ENCODE measurements at places on chromosomes 5 and 9.

DNA sequence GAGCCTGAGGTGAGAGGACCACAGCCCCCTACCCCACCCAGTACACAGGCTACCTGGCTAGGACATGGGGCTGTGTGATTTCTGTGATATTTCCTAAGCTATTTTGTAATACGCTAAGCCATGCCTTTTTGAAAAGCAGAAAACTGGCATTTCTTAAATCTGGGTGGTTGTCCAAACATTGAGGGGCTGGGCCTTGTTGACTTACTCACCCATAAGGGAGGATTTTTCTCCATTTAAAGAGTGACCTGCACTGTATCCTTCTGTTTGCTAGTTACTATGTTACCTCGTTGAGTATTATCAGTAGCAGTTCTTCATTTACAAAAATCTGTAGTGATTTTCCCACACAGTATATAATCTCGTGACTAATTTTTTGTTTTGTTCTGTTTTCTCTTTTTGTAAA lies 117.5 kb upstream of the OTULINL start:
- no peak for DNase-seq

DNA sequence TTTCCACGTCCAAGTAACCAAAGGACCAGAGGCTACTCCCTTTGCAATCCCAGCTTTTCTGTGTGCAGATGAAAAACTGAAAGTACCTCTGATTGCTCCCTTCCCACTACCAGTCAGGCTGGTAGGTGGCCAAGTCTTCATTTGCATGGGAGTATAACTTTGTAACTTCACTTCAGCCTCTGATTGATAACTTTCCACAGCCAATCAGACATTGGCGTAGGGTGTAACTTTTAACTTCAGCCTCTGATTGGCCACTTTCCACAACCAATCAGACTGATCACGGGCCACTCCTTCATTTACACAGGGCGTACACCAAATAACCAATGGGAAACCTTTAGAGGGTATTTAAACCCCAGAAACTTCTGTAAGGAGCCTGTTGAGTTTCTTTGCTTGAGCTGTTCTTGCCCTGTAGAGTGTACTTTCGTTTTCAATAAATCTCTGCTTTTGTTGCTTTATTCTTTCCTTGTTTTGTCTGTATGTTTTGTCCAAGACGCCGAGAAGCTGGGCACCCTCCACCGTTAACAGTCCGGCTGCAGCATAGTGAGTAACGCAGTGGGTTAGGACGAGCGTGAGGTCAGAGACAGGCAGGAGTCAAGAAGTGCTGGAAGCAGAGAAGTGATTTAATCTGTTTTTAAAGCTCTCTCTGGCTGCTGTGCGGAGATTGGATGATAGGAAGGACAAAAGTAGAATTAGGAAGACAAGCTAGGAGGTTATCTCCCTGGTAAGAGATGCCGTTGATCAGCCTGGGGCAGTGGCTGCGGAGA lies 3.5 kb upstream of the EXOSC2 start:
- DNase-seq: no peak

- peak; percentile 47 for DNase-seq
Observed at GRCh38 chr9:88759364-88759763, 224.4 kb downstream of the NXNL2 start.

- DNase-seq: no peak
Observed at GRCh38 chr5:122507581-122507980, 195.5 kb downstream of the SNCAIP start.

GRCh38 chr5:31585895-31586270 lies 53.0 kb upstream of the PDZD2 start:
- DNase-seq: no peak

DNA sequence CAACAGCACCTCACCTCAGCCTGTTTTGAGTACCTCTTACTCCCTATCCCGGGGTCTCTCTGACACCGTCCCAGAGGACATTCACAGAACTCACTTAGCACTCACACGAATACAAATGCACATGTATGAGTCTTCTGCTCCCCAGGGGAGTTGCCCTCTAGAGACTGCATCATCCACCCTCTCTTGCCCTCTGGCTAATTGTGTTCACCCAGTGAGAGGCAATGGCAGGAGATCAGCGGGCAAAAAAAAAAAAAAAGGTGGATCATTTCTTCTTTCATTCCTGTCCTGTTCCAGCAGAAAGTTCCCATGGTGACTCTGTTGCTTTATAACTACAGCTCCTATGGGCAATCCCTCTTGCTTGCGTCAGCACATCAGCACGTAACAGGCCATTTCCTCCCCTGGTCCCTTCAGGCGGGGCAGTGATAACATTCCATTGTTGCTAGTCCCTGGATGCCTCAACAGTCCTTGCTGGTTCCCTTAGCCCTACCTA lies 23.5 kb upstream of the SNX2 start:
- no peak for DNase-seq

- DNase-seq: no peak
Observed at GRCh38 chr5:112986224-112986623, 9.6 kb downstream of the DCP2 start.

GRCh38 chr9:134328841-134329575 lies 2.8 kb downstream of the RXRA start:
- no peak for DNase-seq

- no peak for DNase-seq
Observed at GRCh38 chr9:2717385-2717784, at the start of gene KCNV2. TSS of gene KCNV2 (plus strand) at chr9:2717510. CDS start at chr9:2717740, 230 bp downstream.

DNA sequence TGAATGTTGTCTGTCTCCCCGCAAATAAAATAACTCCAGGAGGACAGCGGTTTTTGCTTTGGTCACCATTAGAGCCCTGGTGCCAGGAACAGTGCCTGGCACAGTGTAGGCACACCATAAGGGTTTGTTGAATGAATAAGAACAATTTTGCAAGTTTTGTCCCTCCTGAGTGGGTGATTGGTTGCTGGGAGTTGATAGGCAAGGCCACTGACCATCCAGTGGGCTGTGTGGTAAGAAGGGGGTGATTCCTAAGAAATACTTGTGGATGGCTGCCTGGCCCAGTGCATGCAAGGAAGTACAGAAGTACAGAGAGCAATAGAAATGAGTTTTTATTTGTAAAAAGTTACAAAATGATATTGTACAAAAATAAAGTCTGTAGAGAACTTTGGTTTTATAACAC lies 27.5 kb downstream of the GDNF start:
- DNase-seq: no peak

DNA sequence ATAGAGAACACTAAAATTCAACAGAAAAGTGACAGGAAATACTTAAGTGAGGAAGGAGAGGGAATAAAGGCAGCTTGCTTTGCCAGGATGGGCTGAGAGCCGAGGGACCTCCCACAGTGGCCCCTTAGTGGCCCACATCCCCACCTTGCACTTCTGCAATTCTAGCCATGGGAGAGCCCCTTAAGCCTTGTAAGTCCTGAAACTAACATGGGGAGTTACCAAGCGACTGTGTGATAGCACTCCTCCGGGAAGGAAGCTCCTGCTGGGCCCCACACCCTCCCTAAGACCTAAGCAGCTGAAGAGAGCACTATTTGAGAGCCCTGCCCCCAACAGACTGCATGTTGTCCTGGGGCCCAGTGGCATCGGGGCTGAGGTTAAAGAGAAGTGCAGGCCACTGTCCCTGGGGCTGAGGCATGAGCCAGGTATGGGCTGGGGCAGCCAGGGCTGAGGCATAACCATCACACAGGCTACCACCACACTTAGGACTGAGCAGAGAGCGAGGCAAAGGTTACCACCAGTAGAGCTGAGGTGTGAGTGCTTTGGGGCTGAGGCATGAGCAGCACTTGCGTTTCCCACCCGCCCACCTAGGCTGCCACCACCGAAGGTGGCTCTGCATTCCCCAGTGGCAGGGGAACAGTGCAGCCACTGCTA lies 301.8 kb upstream of the TRPC7 start:
- DNase-seq: no peak

DNA sequence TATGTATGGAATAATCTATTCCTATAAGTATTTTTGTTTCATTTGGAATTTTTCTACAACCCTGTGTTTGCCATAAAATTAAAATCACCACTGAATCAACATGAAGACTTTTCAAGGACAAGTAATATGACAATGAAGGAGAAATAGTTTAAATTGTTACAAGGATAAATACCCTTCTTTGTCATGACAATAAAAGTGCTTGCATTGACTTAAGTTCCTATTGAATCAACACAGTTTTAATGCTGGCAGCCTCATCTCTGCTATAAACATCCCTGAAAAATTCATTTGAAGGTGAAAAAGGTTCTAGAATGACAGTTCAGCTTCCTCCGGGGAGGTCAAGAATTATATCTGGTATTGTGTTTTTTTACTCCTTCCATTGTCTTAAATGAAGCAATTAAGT lies 1105.1 kb upstream of the CDH9 start:
- DNase-seq: no peak

- DNase-seq: no peak
Observed at GRCh38 chr5:121872856-121873255, 21.2 kb downstream of the FTMT start.

- no peak for DNase-seq
Observed at GRCh38 chr9:97039514-97039860, 545 bp upstream of the CTSV start.

- DNase-seq: no peak
Observed at GRCh38 chr9:13054389-13054788, 225.1 kb downstream of the MPDZ start.

GRCh38 chr9:124457079-124457886 lies 7.0 kb downstream of the ADGRD2 start:
- no peak for DNase-seq

DNA sequence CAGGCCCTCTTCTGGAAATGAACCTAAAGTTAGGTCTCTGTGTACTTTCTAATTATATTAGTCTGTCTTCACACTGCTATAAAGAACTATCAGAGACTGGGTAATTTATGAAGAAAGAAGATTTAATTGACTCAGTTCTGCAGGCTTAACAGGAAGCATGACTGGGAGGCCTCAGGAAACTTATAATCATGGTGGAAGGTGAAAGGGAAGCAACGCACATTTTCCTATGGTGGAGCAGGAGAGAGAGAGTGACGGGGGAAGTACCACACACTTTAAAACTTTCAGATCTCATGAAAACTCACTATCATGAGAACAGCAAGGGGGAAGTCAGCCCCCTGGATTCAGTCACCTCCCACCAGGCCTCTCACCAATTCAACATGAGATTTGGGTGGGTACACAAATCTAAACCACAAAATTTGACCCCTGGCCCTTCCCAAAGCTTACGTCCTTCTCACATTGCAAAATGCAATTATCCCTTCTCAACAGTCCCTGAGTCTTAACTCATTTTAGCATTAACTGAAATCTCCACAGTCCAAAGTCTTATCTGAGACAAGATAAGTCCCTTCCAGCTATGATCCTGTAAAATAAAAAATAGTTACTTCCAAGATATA lies 40.7 kb downstream of the TRIP13 start:
- DNase-seq: no peak

DNA sequence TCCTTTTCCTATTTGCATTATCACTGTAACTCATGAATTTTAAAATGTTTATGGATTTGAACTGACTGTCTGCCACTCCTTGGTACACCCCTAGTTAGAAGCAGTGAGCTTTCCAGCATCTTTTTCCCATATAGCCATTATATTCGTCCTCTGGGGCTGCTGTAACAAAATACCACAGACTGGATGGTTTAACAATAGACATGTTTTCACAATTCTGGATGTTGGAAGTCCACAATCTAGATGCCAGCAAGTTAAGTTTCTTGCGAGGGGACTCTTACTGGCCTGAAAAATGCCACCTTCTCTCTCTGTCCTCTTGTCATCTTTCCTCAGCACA lies 530.0 kb downstream of the SEMA5A start:
- no peak for DNase-seq

GRCh38 chr5:88979726-88980125 lies 96.7 kb upstream of the MEF2C start:
- DNase-seq: no peak

GRCh38 chr5:135629666-135630065 lies 50.9 kb upstream of the CXCL14 start:
- DNase-seq: no peak

- DNase-seq: no peak
Observed at GRCh38 chr9:4669890-4670289, 3.6 kb upstream of the SPATA6L start.

DNA sequence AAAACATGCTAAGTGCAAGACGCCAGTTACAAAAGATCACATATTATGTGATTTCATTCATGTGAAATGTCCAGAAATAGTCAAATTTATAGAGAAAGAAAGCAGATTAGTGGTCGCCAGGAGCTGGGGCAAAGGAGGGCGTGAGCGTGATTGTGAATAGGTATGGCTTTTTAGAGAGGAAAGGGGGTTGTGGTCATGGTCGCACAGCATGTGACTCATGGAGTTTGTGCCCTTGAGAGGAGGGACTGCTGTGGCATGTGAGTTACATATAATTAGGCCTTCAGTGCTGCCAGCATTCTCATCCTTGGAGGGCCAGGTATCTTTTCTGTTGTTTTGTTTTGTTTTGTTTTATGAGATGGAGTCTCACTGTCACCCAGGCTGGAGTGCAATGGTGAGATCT lies 21.2 kb upstream of the MARCHF6 start:
- DNase-seq: no peak

- DNase-seq: no peak
Observed at GRCh38 chr5:92372766-92373165, 989.6 kb upstream of the ARRDC3 start.

- DNase-seq: no peak
Observed at GRCh38 chr9:91027005-91027404, 225.4 kb downstream of the SYK start.

DNA sequence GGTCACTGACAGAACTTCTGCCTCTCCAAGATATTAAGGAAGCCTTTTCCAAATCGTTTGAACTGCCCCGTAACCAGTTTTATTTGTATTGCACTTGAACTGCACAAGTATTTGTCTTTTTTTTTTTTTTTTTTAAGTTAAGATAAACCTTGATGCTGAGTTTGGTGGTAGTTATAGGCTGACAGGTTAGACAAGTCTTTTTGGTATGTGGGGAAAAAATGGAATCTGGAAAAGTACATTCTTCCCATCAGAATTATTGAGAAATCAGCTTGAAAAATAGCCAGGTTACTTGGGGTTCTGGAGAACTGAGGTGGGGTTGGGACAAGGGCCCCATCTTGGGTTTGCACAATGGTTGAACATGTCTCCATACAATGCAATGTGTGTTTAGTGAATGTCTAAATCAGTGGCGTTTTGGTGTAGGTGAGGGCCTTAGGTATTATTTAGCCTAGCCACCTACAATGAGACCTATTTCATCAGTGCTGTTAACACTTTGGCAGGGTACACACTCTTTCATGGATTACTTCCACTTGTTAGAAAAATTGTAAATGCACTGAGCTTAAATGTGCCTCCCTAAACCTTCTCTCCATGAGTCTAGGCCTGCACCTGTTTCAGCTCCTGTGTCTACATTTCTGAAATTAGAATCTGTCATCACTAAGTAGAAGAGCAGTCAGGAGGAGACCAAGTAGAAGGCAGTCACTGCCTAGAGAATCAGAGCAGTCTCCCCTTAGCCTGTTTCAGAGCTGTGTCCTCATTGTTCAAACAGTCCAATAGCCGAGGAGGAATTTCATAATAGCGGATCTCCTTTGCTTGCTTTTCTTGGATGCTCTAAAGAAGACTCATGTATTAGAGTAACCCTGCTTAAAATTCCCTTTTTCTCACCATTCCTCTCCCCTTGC lies 140.0 kb upstream of the HMHB1 start:
- DNase-seq: no peak

DNA sequence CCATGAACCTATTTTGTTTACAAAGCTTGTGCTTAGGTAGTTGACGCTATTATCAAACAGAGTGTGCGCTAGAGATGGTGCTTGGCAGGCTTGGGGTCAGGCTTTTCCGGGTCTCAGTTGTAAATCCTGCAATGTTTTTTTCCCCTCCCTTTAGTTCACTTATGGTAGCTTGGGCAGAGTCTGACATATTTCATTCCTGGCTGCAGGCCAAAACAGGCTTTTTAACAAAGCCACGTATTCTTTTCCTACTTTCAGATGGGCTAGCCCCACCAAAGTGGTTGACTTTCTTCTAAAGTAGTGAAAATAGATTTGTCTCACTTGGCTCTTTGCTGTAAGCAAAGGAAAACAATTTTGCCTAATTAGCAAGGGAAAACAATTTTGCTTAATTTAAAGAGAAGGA lies 58.0 kb upstream of the FBN2 start:
- DNase-seq: no peak

All from NCI-H2171 (cell line).